ENCODE measurements at places on chromosomes 2 and 18. TPM values are rescaled to one million over a fixed set of nuclear protein-coding genes. Genes with fewer than 3 reads are reported as not detected.

DNA sequence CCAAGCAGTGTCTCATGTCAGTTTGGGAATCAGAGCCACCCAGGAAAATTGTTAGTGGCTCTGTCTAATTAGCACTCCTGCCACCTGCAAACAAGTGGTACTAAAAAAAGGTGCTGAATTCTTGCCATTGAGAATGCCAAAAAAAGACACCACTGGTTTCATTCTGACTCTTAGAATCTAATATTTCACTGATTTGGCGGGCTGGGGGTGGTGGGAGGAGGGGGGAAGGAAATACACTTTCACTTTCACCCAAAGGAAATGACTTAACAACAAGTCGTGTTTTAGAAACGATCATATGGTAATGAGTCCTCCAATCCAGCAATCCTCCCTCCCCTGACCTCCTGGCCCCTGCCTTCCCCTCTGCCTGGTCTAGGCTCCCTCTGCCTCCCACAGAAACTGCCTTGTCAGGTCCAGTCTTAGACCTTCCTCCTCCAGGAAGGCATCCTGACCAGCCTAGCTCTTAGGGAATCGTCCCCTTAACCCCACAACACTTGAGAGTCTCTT is 4.4 kb upstream of the KLHL29 start:
- peak; percentile 45 for DNase-seq

DNA sequence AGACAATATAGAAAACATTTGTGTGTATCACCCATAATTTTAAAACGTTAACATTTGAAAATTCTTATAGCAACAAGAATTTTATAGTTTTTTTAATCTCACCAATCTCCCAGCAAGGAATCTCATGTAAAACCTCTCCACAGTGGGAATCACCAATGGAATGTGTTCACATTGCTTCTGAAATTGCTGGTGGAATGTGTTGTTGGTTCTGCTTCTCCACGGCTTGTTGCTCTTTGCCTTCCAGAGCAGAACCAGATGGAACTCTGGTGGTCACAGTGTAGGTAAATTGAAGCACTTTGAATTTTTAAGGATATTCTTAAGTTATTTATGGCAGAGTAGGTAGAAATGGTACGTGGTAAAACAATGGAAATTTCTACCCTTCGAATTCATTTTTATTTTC is 35.1 kb downstream of the DCAF17 start:
- DNase-seq, result no peak

DNA sequence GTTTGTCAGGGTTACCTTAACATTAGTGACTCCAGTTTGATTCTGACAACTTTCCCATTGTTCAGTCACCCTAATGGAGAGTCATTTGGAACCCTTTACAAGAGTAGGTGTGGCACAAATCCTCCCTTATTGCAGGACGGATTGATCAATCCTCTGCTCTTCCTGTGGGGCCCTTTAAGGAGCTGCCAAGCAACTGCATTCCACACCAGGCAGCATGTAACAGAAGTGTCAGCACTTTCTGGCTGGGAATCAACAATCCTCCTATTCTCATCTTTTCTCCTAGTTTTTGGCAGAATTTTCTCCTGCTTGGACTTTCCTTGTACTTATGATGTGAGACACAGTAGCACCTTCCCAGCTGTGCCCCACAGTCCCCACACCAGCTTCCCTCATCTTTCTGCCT is 177.8 kb downstream of the ST6GAL2 start:
- DNase-seq, result no peak

The RBKS gene
- total RNA-seq, result 2.0 TPM

The GREB1L gene
- not detected for total RNA-seq

The TUBA4A gene
- total RNA-seq, result 196 TPM

All from naive thymus-derived CD4-positive, alpha-beta T cell (primary cell).